ENCODE measurements at places on chromosomes 5 and 9.

DNA sequence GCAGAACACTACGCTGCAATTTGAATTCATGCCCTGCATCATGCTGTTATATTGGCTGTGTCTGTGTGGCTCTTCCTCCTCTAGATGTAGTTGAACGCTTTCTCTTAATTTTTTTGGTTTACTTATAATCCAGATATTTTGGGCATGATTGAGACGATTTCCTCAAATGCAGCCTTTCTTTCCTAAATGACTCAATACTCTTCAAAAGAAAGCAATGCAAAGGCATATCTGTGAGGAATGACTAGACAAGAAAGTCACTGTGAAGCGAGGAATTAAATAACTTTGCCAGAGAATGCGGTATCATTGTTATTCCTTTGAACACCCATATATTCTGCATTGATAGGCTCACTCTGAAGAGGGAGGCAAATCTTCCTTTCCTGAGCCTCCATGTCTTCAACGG lies 152.8 kb downstream of the YIPF5 start:
- DNase-seq: no peak

- peak; percentile 17 for DNase-seq
Observed at GRCh38 chr5:141850244-141850768, 27.9 kb downstream of the PCDH1 start.

DNA sequence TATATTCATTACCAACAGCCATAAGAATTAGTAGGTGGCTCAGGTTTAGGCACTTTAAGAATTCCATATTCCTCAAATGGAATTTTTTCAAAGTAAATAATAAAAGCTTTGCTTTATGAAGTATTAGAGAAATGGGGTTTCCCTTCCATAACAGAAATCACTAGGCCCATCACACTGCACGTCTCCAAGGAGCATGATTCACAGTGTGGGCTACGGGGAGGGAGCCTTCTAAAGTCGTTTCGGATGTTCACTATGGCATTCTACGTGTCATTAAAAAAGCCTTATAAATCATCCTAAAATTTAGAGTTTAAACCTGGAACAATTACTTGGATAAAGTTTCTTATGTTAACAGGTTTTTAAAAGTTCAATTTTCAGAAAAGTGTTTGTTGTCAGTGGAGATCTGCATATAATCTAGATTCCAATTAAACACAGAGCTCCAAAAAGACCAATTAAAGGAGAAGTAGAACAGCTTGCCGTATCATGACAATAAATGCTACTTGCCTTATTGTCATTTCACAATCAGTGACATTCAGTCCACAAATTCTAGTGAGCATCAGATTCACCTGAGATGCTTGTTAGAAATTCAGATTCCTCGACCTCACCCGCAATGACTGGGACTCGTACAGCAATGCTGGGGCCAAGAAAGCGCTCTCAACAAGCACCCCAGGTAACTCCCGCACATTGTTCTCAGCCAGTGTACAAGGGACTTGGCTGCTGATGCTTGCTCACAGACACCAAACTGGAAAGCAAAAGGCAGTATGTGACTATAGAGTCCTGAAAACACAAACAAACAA lies 115.7 kb downstream of the NFIB start:
- DNase-seq: no peak

- no peak for DNase-seq
Observed at GRCh38 chr9:85960688-85961093, 19.7 kb downstream of the NAA35 start.

GRCh38 chr5:65068410-65068809 lies 299.7 kb downstream of the CWC27 start:
- no peak for DNase-seq

DNA sequence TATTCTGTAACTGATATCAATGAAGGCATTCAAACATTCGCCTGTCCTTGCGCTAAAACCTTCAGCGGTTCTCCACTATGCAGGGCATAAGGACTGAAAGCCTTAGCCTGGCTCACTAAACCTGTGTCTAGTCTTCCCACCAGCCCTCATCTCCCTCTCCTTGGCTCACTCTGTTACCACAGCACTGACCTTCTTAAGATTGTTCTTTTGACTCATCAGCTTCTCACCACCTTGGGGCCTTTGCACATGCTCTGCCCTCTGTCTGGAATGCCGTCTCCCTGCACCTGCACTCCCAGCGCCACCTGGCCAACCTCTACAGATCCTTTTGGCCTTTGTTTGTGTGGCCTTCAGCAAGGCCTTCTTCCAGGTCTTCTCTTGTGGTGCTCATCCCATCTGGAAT lies 131.8 kb upstream of the IER5L start:
- DNase-seq: no peak

DNA sequence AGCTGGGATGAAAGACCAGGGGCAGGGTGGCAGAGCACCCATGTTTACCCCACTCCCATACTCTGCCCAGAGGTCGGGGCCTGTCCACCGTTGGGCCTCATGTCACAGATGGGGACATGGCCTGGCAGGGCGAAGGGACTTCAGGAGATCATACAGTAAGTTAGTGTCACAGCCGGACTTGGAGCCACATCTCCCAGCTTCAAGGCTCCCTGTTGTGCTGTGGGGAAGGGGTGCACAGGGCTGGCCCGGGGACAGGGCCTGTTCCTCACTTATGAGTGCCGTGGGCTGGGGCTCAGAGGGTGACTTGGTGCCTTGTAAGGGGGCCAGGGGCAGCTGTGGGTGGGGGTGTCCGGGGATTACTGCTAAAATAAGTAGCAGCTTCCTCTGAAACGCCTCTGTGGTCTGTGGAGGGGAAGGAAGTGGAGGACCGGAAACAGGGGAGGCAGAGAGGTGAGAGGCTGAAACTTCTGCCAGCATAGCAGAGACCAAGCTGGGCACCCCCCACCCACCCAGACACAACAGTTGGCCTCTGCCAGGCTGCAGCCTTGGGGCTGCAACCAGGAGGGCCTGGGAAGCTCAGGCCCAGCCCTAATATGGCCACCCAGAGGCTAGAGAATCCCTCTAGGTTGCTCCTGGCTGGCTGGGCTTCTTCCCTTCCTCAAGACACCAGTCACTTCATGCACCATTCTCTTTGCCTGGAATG lies 41.1 kb upstream of the NEK6 start:
- peak; percentile 83 for DNase-seq

DNA sequence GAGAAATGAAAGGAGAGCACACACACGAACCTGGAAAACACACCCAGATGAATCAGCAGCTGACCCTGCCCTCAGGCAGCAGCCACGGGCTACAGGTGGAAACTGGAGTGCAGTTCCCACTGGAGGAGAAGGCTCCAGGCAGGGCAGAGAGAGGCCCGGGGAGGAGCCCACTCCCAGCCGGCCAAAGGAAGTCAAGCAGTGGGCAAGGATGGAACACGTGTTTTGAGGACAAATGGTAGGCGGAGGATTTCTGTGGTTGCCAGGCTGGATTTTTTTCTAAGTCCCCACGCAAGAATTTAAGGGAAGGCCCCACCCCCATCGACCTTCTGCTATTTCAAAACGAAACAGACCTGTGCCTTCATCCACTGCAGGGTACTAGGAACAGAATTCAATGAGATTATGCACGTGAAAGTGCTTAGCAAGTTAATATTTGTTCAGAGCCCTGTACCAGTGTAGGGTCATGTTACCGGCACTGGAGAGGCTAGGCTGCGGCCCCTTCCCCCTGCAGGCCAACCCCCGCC lies 6.8 kb downstream of the EPB41L4B start:
- no peak for DNase-seq

DNA sequence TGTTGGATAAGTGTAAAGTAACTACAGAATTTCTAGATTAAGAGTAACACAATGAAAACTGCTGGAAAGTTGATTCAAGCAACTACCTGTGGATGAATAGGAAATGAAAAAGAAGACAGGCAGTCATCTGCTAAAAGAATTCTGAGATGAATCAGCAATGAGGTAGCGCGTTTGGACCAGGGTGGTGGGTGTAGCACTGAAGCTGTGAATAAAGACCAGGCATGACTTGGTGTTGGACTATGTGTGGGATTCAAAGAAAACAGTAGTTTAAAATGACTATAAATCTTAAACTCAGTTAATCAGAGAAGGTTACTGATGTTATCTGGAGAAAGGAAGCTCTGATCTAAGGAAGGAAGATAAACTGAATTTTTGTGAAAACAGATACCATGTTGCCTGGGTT lies 159.8 kb downstream of the FBN2 start:
- no peak for DNase-seq
